Prostate gland (tissue), 2 donors: ENCODE measurements at places on chromosomes 5 and 9. TPM values are rescaled to one million over a fixed set of nuclear protein-coding genes. Genes with fewer than 3 reads are reported as not detected.

DNA sequence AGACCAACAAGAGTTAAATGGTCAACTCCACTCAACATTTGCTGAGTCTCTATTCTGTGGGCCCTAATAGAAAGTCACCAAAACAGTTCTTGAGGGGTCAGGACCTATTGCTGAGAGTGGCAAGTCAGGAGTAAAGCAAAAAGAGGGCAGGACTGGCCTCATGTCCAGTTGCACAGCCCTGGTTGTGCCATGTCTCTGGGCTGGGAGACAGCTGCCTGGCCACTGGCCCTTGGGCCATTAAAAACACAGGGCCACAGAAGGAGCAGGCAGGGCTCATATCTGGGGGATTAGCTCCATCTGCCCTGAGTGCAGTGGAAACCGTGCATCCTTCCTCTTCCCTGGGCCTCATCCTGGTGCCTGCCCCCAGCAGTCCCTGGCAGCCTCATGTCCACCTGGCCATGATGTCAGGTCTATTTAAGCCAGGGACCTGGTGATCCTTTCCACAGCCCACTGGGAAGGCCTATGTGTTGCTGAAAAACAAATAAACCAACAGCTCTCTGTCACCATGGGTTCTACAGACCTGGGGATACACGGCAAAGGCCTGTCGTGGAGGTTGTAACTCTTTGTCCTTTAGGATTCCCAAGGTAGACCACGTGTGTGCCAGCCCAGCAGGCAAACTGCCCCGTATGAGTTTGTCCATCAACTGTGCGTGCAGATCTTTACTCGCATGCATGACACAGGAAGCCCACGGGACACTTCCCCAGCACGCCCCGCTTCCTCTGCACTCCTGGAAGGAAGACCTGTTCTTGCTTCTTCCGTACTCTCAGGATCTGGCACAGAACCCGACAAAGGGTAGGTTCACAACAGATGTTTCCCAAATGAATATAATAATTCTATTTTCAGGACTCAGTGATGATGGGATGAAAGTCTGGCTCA lies 148.8 kb downstream of the MTX3 start:
- no peaks in the 10 kb centered on the region for H3K27me3 ChIP-seq
- no peak overlapping the region for H3K4me3 ChIP-seq
- no peaks in the 10 kb centered on the region for H3K4me1 ChIP-seq

GRCh38 chr5:61969347-61969746 lies 336.7 kb upstream of the KIF2A start:
- no peaks in the 10 kb centered on the region for H3K4me1 ChIP-seq
- H3K27me3 ChIP-seq = no peaks in the 10 kb centered on the region

DNA sequence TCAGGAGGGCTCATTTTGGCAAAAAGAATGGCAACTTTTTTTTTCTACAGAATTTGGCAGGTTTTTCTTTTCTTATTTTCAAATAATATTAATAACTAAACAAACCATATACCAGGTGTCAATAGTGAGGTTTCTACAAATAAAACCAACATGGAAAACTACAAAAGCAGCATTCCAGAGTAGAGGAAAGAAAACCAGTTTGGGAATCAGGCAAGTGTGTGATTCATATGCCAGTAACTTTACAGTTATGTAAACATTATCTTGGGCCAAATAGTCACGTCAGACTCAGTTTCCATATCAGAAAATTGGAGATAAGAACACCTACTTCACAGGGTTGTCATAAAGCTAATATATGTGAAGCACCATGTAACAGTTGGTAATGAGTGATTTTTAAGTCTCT lies 51.7 kb downstream of the FBXW11 start:
- H3K27me3 ChIP-seq = no peaks in the 10 kb centered on the region
- DNase-seq = no peak
- H3K4me1 ChIP-seq = peaks cover 10% of the 10 kb centered on the region
- H3K36me3 ChIP-seq = no peaks in the 10 kb centered on the region

DNA sequence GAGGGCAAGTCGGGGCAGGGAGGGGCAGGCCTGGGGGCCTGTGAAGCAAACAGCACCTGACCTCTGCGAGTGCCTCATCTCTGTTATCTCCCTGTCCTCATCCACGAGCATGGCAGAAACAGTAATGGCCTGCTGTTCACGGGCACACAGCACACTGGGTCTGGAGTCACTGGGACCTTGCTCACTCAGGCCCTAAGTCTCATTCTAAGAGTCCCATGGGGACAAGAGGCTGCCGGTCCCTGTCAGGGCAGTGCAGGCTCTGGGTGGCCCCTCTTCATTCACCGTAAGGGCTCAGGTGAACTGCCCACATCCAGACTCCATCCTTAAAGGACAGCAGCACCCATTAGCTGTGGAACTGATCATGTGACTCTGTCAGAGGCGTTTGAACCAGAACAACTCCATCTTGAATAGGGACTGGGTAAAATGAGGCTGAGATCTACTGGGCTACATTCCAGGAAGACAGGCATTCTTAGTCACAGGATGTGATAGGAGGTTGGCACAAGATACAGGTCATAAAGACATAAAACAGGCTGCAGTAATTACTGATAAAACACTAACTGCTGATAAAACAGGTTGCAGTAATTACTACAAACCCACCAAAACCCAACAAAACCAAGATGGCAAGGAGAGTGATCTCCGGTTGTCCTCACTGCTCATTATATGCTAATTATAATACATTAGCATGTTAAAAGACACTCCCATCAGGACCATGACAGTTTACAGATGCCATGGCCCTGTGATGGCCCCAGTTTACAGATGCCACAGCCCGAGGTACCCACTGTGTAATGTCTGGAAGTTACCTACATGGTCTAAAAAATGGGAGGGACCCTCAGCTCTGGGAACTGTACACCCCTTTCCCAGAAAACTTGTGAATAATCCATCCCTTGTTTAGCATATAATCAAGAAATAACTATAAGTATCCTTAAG lies 28.7 kb downstream of the BICD2 start:
- no peak overlapping the region for H3K4me3 ChIP-seq
- no peak for DNase-seq
- no peaks in the 10 kb centered on the region for H3K27me3 ChIP-seq
- H3K4me1 ChIP-seq = peaks cover 10% of the 10 kb centered on the region
- H3K27ac ChIP-seq = no peak overlapping the region

IL3 gene
- total RNA-seq = not detected

UBE2QL1 gene
- 2.5 TPM for total RNA-seq

DNA sequence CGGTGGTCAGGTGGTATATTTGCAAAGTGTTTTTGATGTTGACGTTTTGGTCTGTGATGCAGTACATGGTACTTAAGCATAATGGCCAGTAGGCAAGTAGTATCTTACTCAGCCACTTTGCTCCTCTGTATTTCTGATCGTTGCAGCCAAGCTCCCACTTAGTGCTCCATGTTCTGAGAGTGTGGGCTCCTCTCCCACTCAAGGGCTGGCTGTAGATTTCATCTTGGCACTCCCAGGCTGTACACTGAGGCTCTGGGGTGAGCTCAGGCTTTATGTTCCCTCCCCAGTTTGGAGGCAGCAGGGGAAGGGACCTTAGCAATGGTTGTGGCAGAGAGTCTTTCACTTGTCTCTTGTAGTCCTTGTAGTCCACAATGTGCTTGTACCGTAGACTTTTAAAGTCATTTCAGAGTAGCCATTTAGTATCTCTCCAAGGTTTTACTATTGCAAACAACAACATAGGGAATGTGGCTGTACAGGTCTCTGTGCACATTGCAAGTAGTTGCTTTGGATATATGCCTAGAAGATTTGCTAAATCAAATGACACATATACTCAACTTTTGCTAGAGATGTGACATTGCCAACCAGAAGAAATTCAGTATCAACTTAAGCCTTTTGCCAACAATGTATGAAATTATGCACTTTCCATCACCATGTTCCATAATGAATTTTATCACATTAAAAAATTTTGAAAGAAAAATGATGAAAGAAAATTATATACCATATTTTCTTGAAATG lies 304.3 kb upstream of the CTNND2 start:
- no peak overlapping the region for H3K27ac ChIP-seq
- H3K4me3 ChIP-seq = no peak overlapping the region
- no peaks in the 10 kb centered on the region for H3K27me3 ChIP-seq

DNA sequence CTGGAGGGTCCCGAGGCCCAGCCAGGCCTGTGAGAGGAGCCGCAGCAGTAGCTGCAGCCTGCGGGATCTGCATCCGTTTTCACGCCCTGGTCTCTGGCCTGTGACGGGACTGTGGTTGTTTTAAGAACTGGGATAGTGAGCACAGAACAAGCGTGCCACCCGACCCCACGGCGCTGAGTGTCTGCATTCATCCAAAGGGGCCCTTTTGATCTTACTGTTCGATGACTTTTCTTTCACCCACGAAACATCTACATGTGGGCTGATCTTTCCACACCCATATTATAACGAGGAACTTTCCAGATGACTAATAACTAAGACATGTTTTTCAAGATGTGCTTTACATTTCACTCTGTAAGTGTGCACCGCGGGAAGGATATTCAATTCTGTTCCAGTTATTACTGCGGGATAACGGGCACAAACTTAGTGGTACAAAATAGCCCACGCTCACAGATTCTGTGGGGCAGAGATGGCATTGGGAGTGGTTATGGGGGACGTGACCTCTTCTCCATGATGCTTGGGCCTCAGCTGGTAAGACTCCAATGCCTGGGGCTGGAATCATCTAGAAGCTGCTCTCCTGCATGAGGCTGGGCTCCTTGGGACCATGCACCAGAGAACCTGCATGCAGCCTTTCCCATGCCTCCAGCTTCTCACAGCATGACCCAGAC lies 165.0 kb downstream of the SYK start:
- H3K4me3 ChIP-seq = no peak overlapping the region
- DNase-seq = no peak
- H3K27ac ChIP-seq = no peak overlapping the region
- no peaks in the 10 kb centered on the region for H3K27me3 ChIP-seq

DNA sequence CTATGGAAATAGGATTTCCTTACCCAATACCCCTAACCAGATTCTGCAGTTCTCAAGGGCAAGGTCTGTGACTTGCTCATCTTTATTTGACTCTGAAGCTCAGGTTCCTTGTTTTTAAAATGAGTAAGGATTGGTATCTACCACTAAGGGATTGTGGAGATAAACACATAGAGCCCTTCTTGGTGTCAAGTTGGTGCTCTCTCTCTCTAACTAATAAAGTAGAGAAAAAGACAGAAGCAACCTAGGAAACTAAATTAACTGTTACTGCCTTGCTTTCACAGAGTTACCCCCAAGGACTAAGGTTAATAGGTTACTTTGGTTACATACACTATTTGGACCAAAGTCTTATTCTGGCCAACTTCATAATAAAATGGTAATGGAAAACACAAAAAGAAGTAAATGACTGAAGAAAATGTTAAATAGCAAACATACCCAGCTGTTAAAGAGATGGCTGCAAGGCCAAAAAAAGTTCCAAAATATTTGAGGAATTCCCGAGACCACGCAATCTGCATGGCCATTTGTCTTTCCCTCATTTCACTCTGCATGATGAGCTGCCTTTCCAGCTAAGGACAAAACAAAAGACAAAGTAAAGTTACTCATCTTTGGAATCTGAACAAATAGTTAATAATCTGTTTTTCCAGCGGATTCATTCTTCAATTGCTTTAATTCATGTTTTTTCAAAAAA lies 21.8 kb upstream of the RLN1 start:
- H3K4me3 ChIP-seq = no peak overlapping the region
- H3K36me3 ChIP-seq = no peaks in the 10 kb centered on the region
- no peak overlapping the region for H3K27ac ChIP-seq
- no peaks in the 10 kb centered on the region for H3K4me1 ChIP-seq
- H3K27me3 ChIP-seq = no peaks in the 10 kb centered on the region

TPPP gene
- 6.9 TPM for total RNA-seq

- H3K27ac ChIP-seq = no peak overlapping the region
- no peak overlapping the region for H3K4me3 ChIP-seq
- H3K27me3 ChIP-seq = no peaks in the 10 kb centered on the region
- no peaks in the 10 kb centered on the region for H3K36me3 ChIP-seq
Observed at GRCh38 chr5:133387091-133387490, 225.2 kb downstream of the FSTL4 start.
